HAP-1 (cell line): ENCODE measurements at places on chromosomes 7 and 10.

- DNase-seq: no peak
These were observed 451.1 kb upstream of the ZMIZ1 start for GRCh38 chr10:78617631-78618030.

DNA sequence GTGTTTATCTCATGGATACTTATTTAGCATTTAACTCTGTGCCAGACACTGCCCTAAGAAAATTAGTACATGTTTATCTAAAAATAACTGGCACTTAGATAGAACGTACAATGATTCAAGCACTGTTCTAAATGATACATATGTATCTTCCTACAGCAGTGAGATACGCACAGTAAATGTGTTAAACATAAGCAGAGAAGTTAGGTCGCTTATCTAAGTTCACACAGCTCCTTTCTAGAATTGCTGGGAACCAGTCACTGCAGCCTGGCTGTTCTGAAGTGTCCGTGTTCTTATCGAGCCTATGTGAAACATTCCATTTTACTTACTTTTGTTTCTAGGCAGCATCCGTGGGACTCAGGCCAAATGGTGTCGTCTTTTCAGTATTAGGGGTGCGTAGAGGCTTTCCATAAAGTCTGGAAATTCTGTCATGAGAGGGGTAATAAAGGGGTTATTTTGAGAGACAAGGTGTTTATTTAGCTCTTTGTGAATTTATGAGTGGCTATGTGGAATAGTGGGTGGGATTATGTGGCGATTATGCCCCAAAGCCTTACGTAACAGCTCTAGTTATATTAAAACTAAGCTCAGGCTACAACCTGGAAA is 186.9 kb downstream of the SND1 start:
- DNase-seq: no peak

DNA sequence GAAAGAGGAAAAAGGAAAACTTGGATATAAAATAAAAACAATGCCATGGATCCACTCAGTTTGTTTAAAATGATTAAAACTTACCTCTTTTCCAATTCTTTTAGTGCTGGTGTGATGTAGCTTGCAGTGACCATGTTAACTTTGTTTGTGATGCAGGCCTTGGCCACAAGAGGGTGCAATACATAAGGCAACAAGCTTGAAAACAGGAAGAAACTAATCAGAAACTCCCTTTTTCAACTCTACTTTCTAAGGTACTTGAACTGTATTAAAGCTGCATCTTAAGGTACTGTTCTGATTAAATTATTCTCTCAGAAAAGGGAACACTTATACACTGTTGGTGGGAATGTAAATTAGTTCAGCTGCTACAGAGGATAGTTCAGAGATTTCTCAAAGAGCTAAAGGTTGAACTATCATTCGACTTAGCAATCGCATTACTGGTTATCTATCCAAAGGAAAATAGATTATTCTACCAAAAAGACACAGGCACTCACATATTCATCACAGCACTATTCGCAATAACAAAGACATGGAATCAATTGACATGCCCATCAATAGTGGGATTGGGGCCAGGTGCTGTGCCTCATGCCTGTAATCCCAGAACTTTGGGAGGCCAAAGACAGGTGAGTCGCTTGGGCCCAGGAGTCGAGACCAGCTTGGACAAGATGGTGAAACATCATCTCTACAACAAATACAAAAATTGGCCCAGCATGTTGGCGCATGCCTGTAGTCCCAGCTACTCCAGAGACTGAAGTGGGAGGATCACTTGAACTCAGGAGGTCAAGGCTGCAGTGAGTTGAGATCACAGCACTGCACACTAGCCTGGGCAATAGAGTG is 50.9 kb downstream of the AASS start:
- peak; percentile 80 for DNase-seq

DNA sequence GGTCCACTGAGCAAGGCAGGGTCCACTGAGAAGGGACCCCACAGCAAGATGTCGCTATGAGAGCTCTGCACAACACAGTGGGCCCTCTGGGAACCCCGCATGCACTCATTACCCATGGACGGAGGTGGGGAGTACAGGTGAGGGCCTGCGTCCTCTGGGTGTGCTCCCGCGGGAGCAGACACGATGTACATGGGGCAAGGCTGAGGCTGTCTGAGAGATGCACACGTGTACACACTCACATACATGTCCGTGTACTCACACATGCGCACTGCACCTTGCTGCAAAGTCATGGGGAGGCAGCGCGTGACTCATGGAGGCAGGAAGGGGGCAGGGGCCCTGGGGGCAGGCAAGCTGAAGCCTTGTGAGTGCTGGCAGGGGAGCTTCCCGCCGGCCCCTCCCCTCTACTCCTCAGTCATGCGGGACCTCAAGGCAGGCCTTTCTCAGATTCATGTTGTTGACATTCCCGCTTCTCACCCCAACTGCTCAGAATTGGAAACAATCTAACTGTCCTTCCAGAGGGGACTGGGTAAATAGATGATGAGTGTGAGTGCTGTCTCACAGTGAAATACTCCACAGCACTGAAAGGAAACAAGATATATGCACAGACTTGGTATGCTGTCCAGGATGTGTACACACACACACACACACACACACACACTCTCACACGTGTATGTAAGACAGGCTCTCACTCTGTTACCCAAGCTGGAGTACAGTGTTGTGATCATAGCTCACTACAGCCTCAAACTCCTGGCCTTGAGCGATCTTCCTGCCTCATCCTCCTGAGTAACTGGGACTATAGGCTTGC is 40.0 kb downstream of the GOLGA7B start:
- no peak for DNase-seq

DNA sequence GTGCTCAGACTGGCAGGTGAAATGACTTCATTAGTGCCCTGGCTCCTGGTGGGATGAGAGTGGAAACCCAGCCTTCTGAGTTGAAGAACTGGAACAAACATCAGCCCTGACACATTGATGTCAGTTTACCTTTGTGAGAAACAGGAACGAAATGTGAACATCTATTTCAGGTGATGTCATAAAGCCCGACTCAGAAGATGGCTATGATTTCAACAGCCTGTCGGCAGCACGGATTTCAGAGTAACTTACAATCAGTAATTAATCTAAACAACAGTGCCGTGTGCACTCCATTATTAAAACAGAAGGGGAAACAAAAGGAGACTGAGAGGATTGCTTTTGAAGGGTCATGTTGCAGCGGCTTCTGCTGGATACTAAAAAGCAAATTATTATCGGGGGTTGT is 243.2 kb downstream of the FRMD4A start:
- no peak for DNase-seq

GRCh38 chr7:152780935-152781334 is 21.4 kb downstream of the ACTR3B start:
- DNase-seq: no peak

GRCh38 chr7:44208085-44208484 is 7.3 kb downstream of the YKT6 start:
- no peak for DNase-seq

DNA sequence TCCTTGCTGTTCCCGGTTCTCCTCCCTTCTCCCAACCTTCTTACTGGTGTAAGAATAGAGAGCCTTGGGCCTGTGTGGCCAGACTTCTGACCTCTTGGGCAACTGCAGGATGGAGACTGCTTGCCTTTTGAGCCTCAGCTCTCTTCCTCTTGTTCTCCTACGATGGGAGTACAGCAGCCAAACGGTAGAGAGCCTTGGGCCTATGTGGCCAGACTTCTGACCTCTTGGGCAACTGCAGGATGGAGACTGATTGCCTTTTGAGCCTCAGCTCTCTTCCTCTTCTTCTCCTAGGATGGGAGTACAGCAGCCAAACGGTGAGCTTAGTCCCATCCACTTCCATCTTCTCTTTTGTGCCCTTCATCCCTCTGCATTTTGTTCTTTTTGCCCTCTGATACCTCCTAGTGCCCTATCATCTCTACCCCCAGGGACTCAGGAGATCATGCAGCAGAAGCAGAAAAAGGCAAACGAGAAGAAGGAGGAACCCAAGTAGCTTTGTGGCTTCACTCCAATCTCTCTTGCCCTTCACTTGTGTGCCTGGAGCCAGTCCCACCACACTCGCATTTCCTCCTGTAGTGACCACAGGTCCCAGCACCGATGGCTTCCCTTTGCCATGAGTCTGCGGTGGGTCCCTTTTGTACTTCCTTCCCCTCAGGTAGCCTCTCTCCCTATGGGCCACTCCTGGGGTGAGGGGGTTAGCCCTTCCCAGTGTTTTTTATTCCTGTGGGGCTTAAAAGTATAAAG is 15.3 kb downstream of the SLC25A13 start:
- no peak for DNase-seq

DNA sequence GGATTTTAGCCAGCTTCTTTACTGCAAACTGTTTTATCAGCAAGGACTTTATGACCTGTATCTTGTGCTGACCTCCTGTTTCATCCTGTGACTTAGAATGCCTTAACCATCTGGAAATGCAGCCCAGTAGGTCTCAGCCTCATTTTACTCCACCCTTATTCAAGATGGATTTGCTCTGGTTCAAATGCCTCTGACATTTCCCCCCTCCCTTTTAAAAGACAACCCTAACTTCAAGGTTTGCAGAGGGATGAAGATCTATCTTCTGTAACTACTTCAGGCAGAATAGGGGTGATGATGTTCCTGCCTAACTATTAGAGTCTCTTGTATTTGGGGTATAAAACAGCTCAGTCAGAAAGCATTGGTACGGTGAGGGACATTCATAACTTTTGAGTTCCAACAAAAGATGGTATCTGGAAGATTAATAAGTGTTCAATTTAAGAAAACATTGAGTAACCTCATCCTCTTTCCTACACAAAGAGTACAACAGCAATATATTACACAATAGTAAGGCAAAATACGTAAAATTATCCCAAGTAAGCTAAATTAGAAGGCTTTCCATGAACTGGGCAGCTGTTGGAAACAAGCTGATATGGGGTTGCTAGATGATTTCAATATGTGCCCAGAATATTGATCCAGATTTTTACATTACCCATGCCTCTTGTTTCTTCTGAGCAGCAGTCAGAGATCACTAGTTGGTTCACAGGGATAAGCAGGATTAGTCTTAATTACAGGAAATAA is 40.0 kb upstream of the LRGUK start:
- DNase-seq: no peak

- no peak for DNase-seq
These were observed 60.3 kb upstream of the STK17A start for GRCh38 chr7:43522406-43523156.

GRCh38 chr10:103833731-103834365 is 21.5 kb downstream of the SH3PXD2A start:
- DNase-seq: no peak

GRCh38 chr7:113142385-113143119 is 24.2 kb upstream of the SMIM30 start:
- DNase-seq: no peak

DNA sequence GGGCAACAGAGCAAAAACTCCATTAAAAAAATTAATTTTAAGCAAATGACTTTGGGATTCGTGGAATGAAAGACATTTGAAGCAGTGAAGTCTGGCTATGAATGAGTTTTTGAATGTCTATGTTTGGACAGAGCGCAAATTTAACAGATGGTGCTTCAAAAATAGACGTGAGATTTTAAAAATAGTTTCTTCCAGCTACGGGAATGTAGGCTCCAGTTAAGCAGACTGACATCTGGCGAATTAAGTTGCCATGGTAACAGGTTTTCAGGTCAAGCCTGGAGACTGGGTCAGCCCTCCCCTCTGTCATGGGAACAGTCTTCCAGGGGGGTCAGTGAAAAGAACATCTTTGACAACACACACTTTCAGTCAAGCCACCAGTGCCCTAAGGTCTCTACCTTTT is 62.0 kb downstream of the MYOF start:
- no peak for DNase-seq

- no peak for DNase-seq
These were observed 465.3 kb downstream of the ACTR3B start for GRCh38 chr7:153224890-153225289.

- no peak for DNase-seq
These were observed 22.7 kb downstream of the LSMEM1 start for GRCh38 chr7:112503361-112503972.

GRCh38 chr7:145123502-145123901 is 287.6 kb upstream of the TPK1 start:
- DNase-seq: no peak

GRCh38 chr7:150732786-150733481 is 4.3 kb upstream of the GIMAP5 start:
- no peak for DNase-seq

GRCh38 chr10:97333601-97334369 is 744 bp downstream of the FRAT2 start:
- DNase-seq: peak; percentile 22

- DNase-seq: no peak
These were observed 69.4 kb downstream of the CPED1 start for GRCh38 chr7:121057878-121058277.

DNA sequence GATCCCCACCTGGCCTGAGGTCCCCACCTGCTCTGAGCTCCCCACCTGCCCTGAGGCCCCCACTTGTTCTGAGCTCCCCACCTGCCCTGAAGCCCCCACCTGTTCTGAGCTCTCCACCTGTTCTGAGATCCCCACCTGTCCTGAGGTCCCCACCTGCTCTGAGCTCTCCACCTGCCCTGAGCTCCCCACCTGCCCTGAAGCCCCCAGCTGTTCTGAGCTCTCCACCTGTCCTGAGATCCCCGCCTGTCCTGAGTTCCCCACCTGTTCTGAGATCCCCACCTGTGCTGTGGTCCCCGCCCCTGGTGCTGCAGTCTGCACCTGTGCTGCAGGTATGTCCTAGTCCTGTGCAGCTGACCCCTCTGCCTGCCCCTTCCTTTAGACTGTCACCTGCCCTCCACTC is 561.6 kb downstream of the TCERG1L start:
- DNase-seq: no peak

- DNase-seq: no peak
These were observed 70.8 kb upstream of the TEX47 start for GRCh38 chr7:88866265-88866863.

DNA sequence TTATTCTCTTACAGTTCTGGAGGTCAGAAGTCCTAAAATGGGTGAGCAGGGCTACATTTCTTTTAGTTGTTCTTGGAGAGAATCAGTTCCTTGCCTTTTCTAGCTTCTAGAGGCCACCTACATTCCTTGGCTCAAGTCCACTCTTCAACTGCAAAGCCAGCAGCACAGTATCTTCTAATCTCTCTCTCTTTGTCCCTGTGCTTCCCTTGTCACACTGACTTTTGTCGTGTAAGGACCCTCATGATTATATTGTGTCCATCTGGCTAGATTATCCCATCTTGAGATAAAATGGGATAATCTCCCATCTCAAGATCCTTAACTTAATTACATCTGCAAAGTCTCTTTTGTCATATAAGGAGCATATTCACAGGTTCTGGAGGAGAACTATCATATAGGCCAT is 359.0 kb downstream of the ADRA2A start:
- no peak for DNase-seq

DNA sequence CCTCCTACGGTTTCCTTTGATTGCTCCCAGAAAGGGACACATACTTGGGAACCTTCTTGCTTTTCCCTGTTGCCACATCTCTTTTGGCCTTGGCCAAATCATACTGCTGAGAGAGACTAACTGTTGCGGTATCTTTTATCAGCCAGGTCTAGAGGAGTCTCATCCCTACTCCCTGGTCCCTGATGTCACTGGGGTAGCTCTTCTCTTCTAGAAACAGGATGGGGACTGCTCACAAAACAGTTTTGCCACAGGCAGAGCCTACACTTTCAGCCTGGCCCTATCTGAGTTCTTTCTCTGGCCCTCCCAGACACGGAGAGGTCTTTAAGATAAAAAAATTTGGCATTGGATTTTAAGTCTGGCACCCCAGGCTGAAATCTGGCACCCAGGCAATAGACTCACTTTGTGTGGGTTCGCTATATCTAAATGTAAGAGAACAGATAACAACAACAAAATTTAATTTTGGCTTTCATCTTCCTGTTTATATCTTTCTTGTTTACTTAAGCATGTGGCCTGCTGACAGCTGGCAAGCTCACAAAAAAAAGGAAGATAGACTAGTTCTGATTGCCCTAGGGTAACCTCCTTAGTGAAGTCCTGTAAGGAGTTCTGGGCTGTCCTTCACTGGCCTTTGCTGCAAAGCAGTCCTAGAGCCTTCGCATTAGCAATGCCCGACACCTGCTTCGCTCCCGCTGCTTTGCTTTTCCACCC is 228.3 kb upstream of the NPVF start:
- DNase-seq: no peak
